Stimulated activated CD8-positive, alpha-beta memory T cell treated with anti-CD3 and anti-CD28 coated beads, Interleukin-12 subunit alpha, Interleukin-12 subunit beta, amount 100 ng/mL, for 4 hours (primary cell): ENCODE measurements at places on chromosomes 12 and 14.

GRCh38 chr14:34883954-34884353 is 8.8 kb upstream of the BAZ1A start:
- DNase-seq = no peak

GRCh38 chr14:104872469-104873341 is 7.6 kb downstream of the CEP170B start:
- no peak for DNase-seq

GRCh38 chr12:10940389-10940788 is 1.3 kb upstream of the TAS2R14 start:
- DNase-seq = no peak

DNA sequence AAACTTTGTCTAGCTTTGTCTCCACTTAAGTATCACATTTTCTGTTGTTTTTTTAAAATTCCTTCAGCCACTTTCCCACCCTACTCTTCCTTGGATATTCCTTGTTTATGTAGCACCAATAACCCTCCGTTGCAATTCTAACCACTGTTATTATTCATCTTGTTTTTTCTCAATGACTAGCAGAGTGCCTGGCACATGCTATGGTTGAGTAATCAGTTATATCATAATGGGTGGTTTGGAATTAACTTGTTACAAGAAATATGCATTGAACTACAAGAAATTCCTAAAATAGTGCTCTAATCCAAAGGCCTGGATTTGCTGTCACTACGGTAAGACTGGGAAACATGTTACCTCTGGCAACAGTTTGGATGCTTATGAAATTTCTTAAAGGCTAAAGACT is 756.6 kb downstream of the NOVA1 start:
- no peak for DNase-seq

- no peak for DNase-seq
Measured at GRCh38 chr12:106358396-106359241, 1.1 kb downstream of the POLR3B start.

GRCh38 chr12:129659961-129660622 is 243.7 kb downstream of the TMEM132D start:
- no peak for DNase-seq

GRCh38 chr12:57216921-57217879 is 606 bp downstream of the NXPH4 start:
- DNase-seq = peak; percentile 21

DNA sequence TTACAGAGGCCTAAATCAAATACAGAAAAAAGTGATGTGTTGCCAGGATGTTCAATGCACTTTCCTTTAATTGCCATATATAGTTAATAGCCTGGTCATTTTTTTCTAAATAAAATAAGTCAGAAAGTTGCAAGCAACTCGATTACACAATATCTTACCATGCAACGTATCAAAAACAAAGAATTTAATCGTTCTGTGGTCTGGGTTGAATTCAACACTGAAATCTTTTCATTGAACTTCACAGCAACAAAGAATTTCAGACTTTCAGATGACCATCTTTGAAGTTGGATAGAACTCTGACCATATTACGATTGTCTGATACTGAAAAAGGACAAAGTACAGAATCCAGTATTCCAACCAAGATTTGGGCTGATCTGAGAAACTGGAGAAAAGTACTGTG is 231.9 kb downstream of the SLC25A21 start:
- no peak for DNase-seq

DNA sequence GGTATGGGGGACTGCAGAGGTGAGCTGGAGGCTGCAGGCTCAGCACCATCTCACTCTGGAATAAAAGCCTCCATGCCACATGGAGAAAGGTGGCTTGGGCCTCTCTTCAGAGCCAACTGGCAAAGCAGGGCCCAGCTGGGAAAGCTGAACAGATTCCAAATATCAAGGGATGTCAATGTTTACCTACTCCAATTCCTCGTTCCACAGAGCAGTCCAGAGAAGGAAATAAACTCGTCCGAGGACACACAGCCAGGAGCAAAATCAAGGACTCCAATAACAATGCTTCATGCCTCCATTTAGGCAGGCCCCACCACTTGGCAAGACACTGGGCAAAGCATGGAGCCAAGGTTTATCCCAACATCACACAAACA is 36.3 kb upstream of the PNMA1 start:
- no peak for DNase-seq

DNA sequence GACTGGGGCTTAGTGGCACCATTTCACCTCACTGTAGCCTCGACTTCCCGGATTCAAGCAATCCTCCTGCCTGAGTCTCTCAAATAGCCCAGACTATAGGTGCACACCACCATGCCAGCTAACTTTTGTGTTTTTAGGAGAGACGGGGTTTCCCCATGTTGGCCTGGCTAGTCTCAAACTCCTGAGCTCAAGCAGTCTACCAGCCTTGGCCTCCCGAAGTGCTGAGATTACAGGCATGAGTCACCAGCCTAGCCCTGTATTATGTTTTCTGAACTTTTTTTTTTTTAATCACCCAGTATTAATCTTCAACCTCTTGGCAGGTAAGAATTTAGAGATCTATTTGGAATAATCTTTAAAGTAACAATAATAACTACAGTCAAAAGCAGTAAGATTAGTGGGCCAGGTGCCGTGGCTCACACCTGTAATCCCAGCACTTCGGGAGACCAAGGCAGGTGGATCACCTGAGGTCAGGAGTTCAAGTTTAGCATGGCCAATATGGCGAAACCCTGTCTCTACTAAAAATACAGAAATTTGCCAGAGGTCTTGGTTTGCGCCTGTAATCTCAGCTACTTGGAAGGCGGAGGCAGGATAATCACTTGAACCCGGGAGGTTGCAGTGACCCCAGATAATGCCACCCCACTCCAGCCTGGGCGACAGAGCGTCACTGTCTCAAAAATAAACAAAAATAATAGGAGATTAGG is 8.6 kb downstream of the NANOG start:
- DNase-seq = no peak

DNA sequence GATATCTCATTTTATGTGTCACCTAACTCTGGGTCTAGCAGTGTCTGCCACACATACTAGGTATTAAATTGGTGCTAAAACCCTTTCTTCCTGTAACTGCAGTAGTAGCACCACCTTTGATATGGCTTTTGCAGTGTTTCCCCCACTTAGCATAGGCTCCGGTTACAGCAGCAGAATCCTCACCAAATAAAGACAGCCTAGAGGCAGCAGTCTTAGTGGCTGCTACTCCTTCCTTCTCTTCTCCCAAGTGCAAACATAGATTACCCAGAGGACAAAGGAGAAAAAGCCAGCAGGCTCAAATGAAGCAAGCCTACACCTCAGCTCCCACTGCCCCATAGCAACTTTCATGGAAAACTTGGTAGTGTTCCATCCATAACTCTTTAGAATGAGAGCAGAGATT is 30.1 kb upstream of the ABCC9 start:
- DNase-seq = no peak

DNA sequence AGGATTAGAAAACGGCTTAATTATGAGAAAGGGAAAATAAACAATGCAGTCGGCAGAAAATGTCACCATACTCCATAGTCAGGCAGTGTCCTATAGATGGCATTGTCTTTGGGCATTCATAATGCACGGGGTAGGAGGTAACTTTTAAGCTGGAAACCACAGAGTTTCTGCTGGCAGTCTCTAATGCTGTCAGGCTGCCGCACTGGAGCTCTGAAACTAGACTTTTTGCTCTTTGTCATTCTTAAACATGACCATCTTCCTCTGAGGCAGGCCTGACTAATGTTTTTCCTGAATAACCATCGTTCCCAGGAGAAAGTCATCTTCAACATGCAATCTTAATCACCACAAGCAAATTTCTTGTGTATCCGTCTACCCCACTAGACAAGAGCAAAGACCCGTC is 108.8 kb downstream of the ETNK1 start:
- no peak for DNase-seq

DNA sequence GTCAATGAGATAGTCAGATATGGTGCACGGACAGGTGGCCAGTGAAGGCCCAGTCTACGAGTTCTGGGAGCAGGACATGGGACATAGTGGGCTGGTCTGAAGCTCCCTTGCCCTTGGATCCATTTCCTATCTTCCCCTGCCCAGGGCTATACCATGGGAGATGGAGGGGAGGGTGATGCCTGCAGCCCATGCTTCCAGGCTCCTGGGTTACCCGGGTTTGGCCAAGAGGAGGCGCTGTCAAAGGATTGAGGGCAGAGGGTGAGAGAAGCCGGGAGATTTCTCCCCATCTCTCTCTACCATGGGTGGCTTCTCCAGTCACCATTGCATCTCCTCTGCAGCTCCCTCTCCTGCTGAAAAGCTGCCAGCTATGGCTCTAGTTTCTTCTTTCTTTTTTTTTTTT is 52.8 kb upstream of the LHX5 start:
- no peak for DNase-seq

DNA sequence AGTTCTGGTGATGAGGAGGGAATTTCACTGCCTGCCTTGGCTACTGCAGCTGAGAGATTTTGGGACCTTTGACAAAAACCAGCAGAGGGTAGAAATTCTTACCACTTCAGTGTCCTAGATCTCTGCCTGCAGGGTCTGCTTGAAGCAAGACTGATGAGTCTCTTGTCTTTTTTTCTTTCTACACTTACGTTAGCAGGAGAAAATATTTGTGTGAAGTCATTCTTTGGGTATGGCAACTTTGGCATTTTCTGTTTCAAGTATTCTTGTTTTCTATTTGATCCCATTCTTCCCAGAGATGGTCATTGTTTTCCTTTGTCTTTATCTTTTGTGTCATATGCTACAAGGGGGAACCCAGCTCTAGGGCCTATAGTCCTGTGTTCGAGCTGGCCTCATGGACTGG is 65.6 kb upstream of the FERMT2 start:
- DNase-seq = no peak

GRCh38 chr14:100899884-100900771 is 3.4 kb downstream of the RTL1 start:
- DNase-seq = no peak

- no peak for DNase-seq
Measured at GRCh38 chr14:32985866-32986265, 47.2 kb downstream of the NPAS3 start.

DNA sequence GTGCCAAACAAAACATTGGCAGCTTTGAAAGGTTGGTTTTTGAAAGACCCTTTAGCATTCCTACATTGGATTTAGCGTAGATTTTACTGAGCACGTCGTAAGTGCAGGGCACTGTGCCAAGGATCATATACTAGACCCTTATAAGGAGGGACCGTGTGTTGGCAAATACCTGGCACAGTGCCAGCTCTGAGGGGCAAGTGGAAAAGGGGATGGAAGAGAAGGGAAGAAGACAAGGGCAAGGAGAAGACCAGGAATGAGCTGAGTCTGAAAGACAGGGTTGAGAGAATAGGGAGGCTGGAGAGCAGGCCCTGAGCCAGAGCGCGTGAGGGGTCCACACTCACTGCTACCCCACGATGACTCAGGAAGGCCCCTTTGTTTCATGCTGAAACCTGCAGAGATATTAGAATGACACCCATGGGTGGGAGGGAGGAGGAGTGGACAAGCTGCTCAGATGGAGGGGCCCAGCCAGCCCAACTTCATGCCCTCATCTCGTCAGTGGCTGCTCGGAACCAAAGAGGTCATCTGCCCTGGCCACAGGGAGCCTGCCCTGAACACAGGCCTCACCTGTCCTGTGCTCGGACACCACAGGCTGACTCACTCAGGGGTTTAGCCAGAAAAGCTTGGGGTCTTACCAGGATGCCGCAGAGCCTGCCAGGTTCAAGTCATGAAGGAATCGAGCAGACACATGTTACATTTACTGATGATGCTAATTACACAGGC is 25.0 kb downstream of the RAB35 start:
- no peak for DNase-seq

DNA sequence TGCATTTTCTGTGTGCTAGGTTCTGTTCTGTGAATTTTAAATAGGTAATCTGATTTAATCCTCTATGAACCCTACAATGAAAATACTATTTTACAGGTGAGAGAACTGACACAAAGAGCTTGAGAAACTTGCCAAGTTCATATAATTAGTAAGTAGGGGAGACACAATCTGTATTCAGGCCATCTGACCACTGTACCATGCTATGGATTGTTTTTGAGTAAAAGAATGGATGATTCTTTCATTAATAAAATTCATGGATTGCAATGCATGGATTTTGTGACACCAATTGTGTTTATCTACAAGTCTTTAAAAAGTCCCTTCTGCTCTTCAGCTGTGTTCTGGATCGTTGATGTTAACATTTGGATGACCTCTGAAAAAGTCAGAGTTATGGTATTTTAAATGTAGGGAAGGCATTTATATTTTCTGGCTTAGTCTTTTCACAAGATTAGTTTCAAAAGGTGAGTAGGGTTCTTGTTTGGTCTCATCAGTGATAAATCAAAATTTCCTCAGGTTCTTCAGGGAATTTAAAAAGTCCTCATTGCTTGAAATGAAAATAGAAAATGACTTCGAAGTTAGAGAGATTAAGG is 15.4 kb upstream of the DYRK2 start:
- no peak for DNase-seq

GRCh38 chr14:101734246-101734847 is 27.2 kb upstream of the PPP2R5C start:
- no peak for DNase-seq

GRCh38 chr14:33343016-33343415 is 404.3 kb downstream of the NPAS3 start:
- no peak for DNase-seq

DNA sequence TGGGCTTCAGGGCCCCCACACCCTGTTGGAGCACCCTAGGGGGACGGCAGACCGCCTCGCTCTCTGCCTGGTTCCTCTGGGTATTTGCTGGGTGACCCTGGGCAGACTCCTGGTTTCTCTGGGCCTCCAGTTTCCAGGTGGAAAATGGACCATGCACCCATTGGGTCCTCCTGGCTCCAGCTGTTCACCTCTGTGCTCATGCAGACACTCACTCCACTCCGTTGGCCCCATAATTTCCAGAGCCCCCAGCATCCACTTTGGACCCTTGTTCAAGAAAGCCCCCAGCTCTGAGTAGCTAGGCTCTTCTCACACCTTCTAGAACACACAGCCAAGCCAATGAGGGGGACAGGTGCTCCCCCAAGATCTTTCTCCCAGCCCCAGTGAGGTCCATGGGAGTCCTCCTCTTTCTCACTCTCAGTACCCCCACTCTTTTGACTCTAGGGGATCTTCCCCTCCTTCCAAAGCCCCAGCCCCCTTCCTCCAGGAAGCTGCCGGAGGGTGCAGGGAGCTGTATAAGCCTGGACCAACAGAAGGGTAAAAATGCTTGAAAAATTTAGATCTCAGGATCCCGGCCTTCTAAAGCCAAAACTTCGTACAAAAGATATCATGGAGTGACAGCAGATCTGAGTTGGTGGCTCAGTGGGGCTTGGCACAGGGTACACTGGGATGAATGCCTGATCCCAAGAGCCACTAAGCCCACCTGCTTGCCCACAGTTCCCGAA is 174.8 kb upstream of the RTL1 start:
- no peak for DNase-seq

DNA sequence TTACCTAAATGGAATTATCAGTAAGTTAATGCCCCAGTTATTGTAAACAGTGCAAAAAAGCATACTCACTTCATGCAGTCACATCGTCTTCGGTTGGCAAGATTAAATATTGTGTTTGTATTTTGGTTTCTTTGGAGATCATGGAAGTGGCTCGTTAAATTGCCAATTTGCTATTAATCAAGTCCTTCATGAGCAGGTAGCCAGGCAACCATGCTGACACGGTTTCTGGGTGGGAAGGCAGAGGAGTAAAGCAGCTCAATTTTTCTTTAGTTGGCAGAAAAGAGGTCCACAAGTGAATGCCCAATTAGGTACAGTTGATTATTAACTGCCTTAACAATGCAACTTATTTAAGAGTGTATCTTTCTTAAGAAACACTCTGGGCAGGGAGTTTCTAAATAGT is 43.9 kb downstream of the PPP4R3A start:
- DNase-seq = no peak

GRCh38 chr12:127355061-127355841 is 911.7 kb upstream of the TMEM132C start:
- DNase-seq = no peak

- no peak for DNase-seq
Measured at GRCh38 chr14:82298811-82299210, 765.2 kb upstream of the SEL1L start.
